ENCODE measurements at places on chromosomes 7 and 10.
A peak's percentile ranks its signal among the peaks of the same experiment; 100 is the strongest.

DNA sequence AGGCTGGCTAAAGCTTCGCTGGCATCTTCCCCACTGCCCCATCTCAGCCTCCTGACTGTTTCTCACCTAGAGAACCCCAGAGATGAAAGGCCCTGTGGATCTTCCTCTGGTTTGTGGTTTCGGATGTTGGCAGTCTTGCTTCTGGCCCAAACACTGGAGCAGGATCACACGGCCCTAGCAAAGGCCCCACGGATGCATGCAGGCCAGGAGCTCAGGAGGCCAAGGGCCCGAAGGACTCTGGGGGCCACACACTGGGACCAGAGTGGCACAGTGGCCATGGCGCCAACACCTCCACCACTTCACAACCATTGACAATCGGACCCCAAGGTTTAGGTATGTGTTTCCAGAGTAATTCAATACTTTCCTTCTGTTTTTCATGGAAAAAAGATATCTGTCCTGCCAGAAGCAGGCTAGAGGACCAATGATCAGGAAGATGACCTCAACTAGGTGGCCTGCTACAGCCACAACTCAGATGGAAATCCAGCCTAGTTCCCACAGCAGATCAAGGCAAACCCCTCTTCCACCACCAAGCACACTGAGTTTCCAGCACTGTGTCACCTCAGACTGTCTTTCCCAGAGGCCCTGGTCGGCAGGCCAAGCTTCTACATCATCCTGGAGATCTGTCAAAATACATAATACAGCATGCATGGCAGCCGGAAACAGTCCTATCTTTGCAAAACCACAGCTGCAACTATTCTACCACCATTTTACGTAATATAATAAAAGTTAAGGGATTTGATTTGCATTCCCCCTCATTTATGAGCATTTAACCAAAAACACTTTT, 53.0 kb downstream of the CTBP2 start:
- DNase-seq = no peak

GRCh38 chr7:138934861-138935260, 46.3 kb downstream of the KIAA1549 start:
- DNase-seq = no peak

DNA sequence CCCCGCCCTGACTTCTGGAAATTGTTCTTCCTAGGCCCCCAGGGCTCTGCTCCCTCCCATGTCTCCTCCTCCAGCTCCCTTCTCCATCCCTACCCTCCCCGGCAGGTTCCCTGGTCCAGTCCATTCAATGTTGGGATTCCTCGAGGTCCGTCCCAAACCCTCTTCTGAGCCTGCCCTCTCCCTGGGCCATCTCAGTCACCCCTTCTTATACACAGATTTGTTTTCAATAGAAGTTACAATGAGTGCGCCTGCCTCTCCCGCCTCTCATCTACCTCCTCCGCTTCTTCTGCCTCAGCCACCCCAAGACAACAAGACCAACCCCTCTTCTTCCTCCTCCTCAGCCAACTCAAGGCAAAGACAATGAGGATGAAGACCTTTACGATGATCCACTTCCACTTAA, 67.9 kb downstream of the OAT start:
- no peak for DNase-seq

DNA sequence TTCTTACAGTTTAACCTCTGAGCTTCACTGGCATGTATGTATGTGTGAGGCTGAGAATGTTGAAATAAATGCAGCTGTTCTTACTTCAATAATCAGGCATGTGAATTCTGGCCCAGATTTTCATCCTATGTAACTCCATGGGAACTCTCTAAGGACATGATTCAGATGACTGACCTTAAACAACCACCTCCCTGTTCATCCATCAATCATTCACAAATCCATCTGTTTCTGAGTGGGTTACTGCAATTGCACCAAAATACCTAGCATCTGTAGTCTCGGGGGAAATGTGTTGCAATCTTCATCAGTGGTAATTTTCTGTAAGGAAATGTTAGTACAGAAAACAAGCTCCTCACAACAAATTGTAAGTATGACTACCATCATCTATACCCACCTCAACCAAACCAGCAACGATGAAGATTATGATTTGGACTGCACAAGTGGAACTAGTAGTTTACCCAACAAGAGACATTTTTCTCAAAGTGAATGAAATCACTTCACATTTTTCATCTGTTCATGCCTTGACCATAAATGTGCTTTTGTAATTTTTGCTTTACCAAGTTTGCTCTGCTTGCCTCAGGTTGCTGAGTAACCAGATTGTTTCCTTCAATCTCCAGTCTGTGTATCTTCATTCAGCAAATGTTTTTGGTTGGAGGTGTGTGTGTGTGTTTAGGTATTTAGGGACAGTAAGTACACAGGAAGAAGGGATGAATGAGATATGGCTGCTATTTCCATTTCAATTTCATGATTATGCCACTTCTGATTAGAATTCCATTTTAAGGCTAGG, 65.7 kb upstream of the FZD8 start:
- DNase-seq = no peak

DNA sequence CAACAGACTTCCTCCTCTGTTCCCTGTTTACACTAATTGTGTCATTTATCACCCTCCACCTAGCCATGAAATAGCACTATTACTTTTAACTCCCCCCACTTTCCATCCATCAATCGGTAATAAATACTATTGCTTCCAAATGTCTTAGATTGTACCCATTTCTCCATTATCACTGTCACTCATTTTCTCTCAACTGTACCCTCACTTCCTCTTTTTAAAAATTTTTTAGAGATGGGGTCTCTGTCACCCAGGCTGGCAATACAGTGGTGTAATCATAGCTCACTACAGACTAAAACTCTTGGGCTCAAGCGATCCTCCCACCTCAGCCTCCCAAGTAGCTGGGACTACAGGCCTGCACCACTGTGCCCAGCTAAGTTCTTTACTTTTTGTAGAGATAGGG, 123.5 kb upstream of the EGR2 start:
- no peak for DNase-seq

GRCh38 chr10:67257018-67257417, 331.2 kb downstream of the LRRTM3 start:
- no peak for DNase-seq

DNA sequence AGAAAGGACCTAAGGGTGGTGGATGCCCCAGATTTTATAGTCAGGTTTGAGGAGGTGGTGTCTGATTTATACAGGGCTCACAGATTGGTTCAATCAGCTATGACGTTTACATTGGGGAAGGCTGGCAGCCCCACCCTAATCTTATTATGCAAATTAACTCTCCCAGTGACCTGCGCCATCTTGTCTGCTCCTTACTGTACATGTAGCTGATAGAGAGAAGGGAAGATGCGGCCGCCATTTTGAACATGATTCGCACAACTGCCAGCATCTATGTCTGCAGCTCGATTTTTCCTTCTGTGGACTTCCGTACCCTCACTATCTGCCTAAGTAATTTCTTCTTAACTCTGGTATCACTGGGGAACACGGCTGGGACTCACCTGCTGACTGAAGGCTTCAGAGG, 619.0 kb upstream of the DPP6 start:
- DNase-seq = no peak

GRCh38 chr7:45122975-45123860, 11.7 kb upstream of the TBRG4 start:
- DNase-seq = peak; percentile 27

All from CD4-positive, alpha-beta T cell treated with Interleukin-6 at 100 ng/mL for 8 hours (primary cell).